T-helper 17 cell (primary cell): ENCODE measurements at places on chromosomes 16 and 17. TPM values are rescaled to one million over a fixed set of nuclear protein-coding genes. Genes with fewer than 3 reads are reported as not detected.

GRCh38 chr16:30521873-30522641, 4.3 kb downstream of the ZNF768 start:
- peaks cover 13% of the 10 kb centered on the region for H3K4me1 ChIP-seq
- no peak for DNase-seq
- H3K27ac ChIP-seq, result peak overlapping the region; percentile 27
- no peaks in the 10 kb centered on the region for H3K27me3 ChIP-seq

TBC1D3 gene
- 6.9 TPM for total RNA-seq

- H3K36me3 ChIP-seq, result no peaks in the 10 kb centered on the region
- no peaks in the 10 kb centered on the region for H3K27me3 ChIP-seq
- H3K4me3 ChIP-seq, result no peak overlapping the region
- no peak for DNase-seq
These were observed 238.7 kb upstream of the TOX3 start for GRCh38 chr16:52785653-52786052.

OR3A2 gene
- 1.1 TPM for total RNA-seq

- H3K27me3 ChIP-seq, result peaks cover 33% of the 10 kb centered on the region
- no peak for DNase-seq
- H3K4me1 ChIP-seq, result peaks cover 11% of the 10 kb centered on the region
- no peak overlapping the region for H3K4me3 ChIP-seq
These were observed 10.8 kb upstream of the LPCAT2 start for GRCh38 chr16:55498101-55498500.

GRCh38 chr16:27417047-27417671, 15.2 kb downstream of the IL21R start:
- H3K36me3 ChIP-seq, result peaks cover 8% of the 10 kb centered on the region
- no peak for DNase-seq
- H3K4me1 ChIP-seq, result peaks cover 22% of the 10 kb centered on the region

- H3K27me3 ChIP-seq, result no peaks in the 10 kb centered on the region
- peaks cover 4% of the 10 kb centered on the region for H3K36me3 ChIP-seq
- peaks cover 48% of the 10 kb centered on the region for H3K4me1 ChIP-seq
- no peak for DNase-seq
- H3K27ac ChIP-seq, result peak overlapping the region; percentile 68
These were observed 151.2 kb downstream of the MSI2 start for GRCh38 chr17:57407287-57408070.

- H3K4me1 ChIP-seq, result peaks cover 8% of the 10 kb centered on the region
- no peaks in the 10 kb centered on the region for H3K27me3 ChIP-seq
- no peak for DNase-seq
These were observed 23.0 kb downstream of the TSPOAP1 start for GRCh38 chr17:58305626-58306025.

DNA sequence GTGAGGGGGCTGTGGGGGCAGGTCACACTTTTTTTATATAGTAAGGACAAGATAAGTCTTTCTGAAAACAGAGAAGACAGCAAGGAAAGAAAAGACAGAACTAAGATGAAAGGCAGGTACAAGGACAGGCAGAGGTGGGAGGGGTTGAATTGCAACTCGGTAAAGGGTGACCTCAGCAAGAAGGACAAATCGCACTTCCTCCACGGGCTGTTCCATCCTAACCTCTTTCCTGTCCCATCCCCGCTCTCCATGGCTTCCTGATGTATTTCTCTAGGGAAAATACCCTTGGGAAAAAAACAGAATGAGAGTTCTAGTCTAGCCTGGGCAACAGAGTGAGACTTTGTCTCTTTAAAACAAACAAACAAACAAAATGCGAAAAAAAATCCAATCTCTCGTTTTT, 57.3 kb downstream of the ARHGAP17 start:
- no peaks in the 10 kb centered on the region for H3K27me3 ChIP-seq
- no peak overlapping the region for H3K4me3 ChIP-seq
- peak overlapping the region; percentile 79 for H3K27ac ChIP-seq
- H3K36me3 ChIP-seq, result peaks cover 24% of the 10 kb centered on the region
- DNase-seq, result no peak

KCNG4 gene
- not detected for total RNA-seq

GRCh38 chr16:30557957-30558788, at the start of gene ZNF764:
TSS of gene ZNF764 (minus strand) at chr16:30558374. CDS start at chr16:30558182, 192 bp downstream.
- H3K4me3 ChIP-seq, result peak within 1 kb of the TSS; percentile 90
- peak within 1 kb of the TSS; percentile 94 for H3K27ac ChIP-seq
- H3K36me3 ChIP-seq, result no peaks in the 10 kb centered on the region
- peak; percentile 90 for DNase-seq

C16orf54 gene
- 172 TPM for total RNA-seq

TCAP gene
- total RNA-seq, result 3.1 TPM

DNA sequence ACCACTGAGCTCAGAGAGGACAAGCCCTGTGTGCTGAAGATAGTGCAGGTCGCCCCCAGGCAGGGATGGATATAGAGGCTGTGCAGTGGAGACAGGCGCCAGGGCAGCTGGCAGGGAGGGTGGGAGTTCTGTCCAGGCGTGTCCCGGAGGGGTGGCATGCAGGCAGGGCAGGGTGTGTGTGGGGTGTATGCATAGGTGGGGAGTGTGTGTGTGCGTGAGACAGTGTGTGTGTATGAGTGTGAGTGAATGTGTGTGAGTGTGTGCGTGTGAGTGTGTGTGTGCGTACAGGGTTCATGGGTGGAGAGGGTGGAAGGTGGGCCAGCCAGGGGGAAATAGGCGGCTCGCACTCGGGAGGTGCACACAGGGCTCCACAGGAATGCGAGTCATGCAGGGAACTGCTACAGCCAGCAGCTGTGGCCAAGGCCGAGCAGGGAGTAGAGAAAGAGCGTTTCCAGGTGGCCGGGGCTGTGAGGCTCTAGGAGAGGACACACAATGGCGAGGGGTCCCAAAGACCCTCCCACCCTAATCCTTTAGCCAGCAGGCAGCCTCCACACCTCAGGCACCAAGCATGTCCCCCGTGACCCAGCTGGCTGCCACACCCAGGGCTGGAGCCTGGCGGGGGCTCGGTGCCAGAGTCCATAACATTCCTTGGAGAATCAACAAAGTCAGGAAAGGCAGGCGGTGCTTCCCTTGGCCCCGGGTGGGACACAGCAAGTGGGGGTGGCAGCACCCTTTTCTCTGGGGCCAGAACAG, 4.6 kb downstream of the PLCD3 start:
- H3K4me1 ChIP-seq, result no peaks in the 10 kb centered on the region
- no peak for DNase-seq
- no peak overlapping the region for H3K27ac ChIP-seq
- no peaks in the 10 kb centered on the region for H3K27me3 ChIP-seq
- no peaks in the 10 kb centered on the region for H3K36me3 ChIP-seq

MT1H gene
- total RNA-seq, result not detected

- H3K27me3 ChIP-seq, result peaks cover 6% of the 10 kb centered on the region
- peak overlapping the region; percentile 51 for H3K27ac ChIP-seq
- H3K4me1 ChIP-seq, result peaks cover 16% of the 10 kb centered on the region
- peaks cover 2% of the 10 kb centered on the region for H3K36me3 ChIP-seq
These were observed 5.2 kb downstream of the FOXJ1 start for GRCh38 chr17:76135810-76136188.

IGF2BP1 gene
- total RNA-seq, result not detected

CDH8 gene
- total RNA-seq, result not detected

DNA sequence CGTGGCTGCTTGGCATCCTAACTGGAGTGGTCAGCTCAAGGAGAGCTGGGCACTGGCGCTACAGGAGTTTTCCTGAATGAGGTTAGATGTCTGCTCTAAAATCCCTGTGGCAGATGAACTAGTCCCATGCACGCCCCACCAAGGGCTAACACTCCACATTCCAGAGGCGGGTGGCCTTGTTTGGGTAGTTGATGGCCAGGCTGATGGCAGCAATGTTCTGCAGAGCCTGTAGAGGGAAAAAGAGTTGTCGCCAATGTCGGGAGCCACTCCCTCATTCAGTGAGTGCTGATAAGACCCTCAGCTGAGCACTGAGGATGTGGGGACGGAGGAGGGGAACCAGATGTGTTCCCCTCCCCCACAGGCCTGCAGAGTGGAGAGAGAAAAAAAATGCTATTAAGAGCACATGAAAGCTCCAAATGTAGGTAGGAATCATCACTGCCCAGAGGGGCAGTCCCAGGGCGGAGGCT, 42.5 kb upstream of the ATP2A3 start:
- H3K27me3 ChIP-seq, result no peaks in the 10 kb centered on the region
- no peak overlapping the region for H3K4me3 ChIP-seq
- H3K27ac ChIP-seq, result peak overlapping the region; percentile 37
- peaks cover 7% of the 10 kb centered on the region for H3K4me1 ChIP-seq
- H3K36me3 ChIP-seq, result peaks cover 3% of the 10 kb centered on the region

GRCh38 chr17:39084558-39084957, 66.9 kb downstream of the PLXDC1 start:
- H3K36me3 ChIP-seq, result peaks cover 2% of the 10 kb centered on the region
- H3K4me3 ChIP-seq, result no peak overlapping the region
- H3K4me1 ChIP-seq, result peaks cover 5% of the 10 kb centered on the region

DHRS11 gene
- total RNA-seq, result 2.7 TPM

VTN gene
- total RNA-seq, result 0.90 TPM

GRCh38 chr17:50550661-50551432, 3.9 kb downstream of the SPATA20 start:
- H3K27ac ChIP-seq, result no peak overlapping the region
- no peaks in the 10 kb centered on the region for H3K27me3 ChIP-seq
- DNase-seq, result no peak
- no peak overlapping the region for H3K4me3 ChIP-seq
- H3K36me3 ChIP-seq, result peaks cover 2% of the 10 kb centered on the region
